ENCODE measurements at places on chromosomes 6 and 20.

DNA sequence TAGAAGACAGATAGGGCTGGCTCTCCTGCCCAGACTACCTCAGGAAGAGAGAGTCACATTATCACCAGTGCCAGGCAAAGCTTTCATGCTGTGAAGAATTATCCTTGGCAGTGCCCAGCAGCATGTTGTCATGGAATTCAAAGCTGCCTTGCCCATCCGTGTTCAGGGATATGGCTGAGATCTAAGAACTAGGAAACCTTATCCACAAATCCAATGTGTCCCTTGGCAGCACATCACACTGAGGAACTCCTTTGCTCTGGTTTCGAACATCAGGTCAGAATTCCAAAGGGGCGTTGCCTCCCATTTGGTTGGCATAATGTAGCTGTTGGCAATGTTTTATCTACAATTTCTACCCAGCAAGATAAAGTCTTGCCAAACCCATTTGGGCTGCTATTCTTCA is 52.7 kb downstream of the ADGRF1 start:
- no peak for DNase-seq

- no peak for DNase-seq
Measured at GRCh38 chr6:123745895-123746294, 57.8 kb upstream of the NKAIN2 start.

GRCh38 chr20:51379601-51380341 is 162.7 kb downstream of the NFATC2 start:
- DNase-seq = no peak

DNA sequence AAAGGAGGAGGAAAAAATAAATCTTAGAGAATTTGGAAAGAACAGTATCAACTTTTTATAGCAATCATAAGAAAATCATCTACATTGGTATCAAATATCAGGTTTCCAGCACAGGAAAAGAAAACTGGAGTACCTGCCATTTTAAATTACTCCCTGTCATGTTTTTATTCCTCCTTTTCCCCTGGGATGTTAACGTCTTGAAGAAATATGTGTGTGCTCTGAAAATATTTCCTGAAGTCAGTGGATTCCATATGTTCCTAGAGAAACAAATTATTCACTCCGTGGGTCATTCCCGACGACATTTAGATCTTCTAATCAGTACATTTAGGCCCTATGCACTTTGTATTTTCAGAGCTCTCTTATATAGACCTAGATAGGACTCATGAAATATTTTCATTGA is 42.0 kb upstream of the RSPO3 start:
- DNase-seq = no peak

- DNase-seq = peak; percentile 77
Measured at GRCh38 chr6:36765594-36766398, 68.2 kb downstream of the RAB44 start.

Measured in NCI-H1694 (cell line).